Fibroblast of upper back skin (primary cell): ENCODE measurements at places on chromosomes 5 and 9.

DNA sequence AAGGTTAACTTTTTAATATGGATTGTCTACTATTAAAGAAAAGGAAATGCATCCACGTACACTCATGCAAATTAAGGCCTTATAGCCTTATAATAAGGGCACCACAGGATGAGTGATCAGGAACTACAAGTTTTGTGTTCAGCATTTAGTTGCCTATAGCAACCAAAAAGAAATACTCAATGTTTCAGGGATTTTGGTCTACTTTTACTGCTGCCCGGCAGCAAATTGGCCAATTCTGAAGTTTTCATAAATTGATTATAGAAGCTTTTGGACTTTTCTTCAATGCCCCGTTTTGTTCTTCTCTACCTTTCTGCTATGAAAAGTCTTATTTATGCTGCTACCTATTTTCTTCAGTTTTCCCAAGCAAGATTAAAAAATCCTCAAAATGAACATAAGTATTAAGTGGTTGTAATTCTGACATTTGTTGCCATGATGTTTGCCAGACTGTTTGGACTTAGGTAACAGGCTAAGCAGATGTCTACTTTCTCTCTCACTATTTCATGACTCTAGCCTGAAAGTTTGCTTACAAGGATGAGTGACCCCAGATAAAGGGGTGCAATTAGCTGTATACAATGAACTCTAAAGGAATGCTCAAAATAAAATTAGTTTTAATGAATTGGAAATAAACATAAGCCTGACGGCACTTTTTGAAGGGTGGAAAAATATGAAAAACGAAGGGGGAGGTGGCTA lies 391.5 kb upstream of the DAB2 start:
- no peak for DNase-seq

DNA sequence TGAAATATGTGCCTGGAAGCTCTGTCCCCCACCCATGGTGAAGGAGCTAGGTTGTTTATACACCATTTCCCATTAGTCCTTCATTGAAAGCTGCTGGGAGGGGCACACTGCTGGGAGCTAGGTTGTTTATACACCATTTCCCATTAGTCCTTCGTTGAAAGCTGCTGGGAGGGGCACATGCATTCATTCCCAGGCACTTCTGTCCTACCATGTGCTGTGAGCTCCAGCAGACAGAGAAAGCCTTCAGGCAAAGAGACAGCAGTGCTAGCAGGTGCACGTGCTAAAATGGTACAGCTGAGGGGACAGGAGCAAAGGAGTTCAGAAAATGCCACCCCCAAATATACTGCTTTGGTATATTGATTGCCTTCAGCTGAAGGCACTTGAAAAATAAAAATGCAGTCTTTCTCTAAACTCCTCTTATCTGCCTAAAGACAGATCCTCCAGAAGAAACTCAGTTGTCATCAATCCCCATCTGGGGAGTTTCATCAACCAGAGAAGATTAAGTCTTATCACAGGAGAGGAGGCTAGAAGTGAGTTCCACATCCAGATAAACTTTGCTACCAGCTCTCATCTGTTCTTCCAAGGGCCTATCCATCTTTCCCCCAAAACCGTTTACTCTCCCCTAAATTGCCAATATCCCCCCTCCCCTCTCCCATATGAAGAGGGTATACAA lies 27.7 kb upstream of the DAPK1 start:
- DNase-seq = no peak

DNA sequence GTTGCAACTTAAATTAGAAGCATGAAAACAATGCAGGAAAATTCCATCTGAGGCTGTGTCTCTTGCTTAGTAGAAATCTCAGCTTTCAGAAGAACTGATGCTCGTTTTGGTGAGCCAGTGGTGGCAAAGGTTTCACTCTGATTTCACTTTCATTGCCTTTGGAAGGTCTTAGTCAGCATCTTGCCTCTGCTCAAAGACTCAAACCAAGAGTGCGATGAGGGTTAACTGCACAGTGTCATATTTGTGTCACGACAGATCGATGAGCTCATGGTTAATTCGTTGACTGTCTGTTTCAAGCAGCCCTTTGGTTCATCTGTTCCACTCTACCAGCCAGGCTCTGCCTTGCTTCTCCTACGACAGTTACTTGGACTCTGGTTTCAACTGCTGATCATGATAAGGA lies 331.3 kb upstream of the KIF2A start:
- DNase-seq = no peak

DNA sequence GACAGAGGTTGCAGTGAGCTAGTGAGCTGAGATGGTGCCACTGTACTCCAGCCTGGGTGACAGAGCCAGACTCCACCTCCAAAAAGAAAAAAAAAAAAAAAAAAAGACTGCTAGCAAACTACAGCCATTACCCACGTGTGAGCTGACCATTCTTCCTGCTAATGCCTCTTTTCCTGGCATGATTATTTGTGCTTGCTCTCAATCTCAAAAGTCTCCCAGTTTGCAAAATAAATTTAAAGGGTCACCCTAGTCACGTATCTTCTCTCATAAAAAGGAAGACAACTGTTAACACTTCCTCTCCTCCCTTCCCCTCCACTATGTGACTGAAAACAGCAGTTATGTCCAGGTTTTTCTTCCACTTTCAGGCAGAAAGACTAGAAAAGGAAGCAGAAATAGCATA lies 37.2 kb downstream of the TRIM36 start:
- DNase-seq = no peak

GRCh38 chr5:87784879-87785495 lies 372.3 kb upstream of the CCNH start:
- no peak for DNase-seq

- DNase-seq = no peak
Observed at GRCh38 chr5:111072949-111073682, 1.6 kb downstream of the TSLP start.

DNA sequence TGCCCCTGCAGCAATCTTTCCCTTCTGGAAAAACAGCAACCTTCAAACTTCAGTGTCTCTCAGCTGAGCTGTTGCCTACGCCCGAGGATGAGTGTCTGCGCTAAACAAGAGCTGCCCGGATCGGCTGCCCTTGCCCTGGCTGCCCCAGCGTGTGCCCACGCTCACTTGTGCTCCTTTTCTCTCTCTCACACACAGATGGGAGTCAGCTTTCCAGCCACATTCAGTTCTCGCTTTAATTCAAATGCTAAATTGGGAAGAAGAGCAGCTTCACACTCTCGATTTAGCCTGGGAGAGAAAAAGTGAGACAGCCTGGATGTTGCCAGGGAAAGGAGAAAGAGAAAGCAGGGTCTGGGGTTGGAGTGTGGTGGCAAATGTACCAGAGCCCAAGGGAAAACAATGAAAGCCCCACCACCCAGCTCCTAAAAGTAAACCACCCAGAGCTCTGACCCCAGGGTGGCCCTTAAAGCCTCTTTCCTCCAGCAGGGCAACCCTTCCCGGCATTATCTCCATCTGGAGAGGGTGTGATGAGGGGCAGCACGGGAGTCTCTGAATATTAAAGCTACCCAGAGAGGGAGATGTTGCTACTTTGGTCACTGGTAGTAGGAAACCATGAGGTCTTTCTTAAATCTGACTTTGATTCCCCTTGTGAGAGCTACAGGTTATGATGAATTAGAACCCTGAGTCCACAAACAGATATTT lies 9.9 kb upstream of the EGR1 start:
- DNase-seq = no peak

DNA sequence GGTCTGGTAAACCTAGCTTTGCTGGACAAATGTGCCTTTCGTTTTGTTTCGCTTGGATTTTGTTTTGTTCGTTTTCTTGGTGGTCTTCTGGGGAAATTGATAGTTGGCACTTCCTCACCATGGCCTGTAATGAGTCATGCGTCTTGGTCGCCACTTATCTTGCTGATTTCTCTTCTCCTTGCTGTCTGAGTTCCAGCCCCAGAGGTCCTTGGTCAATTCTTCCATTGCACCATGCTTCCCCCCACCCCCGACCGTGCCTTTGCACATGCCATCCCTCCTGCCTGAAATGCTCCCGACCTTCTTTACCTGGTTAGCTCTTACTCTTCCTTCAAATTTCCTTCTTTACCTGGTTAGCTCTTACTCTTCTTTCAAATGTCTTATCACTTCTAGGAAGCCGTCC lies 168.7 kb upstream of the MSX2 start:
- no peak for DNase-seq

DNA sequence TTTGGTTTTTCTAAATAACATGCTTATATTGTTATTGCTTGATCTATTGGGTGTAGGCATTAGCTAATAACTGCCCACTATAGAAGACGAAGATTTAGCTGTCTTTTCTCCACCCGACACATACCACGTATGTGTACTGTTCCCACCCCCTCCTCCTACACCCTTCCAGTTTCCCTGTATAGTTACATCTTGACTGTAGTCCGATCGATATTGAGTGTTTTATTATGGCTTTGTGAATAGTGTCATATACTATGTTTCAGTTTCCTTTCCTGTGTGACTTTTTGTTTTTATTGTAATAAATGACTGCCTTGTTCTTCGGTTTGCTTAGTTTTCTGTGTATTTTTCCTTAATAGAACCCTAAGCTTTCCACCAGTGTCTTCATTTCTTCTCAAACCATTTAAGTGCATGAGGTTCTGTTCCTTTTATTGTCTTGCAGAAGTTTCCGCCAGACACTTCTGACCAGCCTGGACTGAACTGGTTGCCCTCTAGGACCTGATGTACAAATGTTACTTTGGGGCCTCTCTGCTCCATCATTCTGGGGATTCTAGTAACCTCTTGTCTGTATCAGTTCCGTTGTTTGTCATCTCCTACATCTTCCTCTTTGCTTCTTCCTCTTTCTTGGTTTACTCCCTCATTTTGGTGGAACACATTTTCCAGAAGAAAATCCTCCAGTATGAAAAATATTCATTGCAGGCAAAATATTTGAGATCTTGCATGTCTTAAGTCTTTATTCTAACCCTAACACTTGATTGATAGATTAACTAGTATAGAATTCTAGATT lies 61.8 kb downstream of the PRKACG start:
- no peak for DNase-seq

- no peak for DNase-seq
Observed at GRCh38 chr9:109399258-109399767, 78.5 kb upstream of the EPB41L4B start.

GRCh38 chr9:70405808-70406433 lies 8.5 kb downstream of the KLF9 start:
- DNase-seq = peak; percentile 52

DNA sequence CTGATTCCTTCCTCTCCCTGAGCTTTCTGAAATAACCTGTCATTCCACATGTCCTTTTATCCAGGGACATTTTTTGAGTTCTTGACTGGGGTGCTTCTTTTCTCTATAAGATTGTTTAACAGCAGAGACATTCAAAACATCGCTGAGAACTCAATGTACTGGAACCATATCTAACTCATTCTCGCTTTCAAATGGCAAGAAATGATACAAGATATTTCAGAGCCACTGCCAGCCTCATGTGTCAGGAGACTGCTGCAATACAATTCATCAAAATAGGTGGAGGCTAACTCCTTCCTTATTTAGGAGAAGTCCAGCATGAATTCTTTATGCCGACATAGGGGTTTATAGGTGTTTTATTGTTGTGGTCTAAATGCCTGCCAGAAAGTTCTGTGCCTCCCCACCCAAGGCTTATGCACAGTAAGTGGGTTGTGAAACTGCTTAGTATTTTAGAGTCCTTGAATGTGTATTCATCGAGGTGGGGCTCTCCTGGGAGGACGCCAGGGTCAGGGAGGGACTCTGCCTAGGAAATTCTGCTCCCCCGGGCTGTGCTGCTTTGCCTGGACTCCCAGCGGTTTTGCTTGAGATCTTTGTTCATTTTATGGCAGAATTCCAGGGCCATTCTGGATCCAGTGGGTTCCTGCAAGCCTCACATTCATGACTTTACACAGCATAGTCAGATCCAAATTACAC lies 53.9 kb downstream of the ZNF474 start:
- DNase-seq = peak; percentile 93

DNA sequence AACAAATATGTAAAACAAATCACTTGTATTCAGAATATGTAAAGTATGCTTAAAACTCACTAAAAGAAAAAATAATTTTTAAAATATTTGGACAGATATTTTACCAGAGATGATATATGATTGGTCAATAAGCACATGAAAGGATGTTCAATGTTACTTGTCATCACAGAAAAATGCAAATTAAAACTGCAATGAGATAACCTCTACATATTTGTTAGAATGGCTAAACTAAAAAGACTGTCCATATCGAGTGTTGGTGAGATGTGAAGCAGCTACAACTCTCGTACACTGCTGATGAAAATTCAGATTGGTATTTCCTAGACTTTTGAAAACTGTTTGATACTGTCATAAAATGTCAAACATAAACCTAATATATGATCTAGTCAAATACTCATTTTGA lies 685.1 kb downstream of the DTWD2 start:
- DNase-seq = peak; percentile 6

DNA sequence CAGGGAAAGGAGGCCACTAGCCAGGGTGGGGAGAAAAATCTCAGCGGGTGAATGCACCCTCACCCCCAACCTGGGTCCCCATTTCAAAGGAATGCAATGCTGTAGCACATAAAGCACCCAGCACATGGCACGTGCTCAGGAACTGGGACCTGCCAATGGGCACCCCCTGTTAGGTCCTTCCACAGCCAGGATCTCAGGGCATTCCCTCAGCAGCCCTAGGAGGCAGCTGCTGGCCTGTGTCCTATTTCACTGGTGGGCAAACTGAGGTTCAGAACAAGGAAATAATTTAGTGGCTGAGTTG lies 8.8 kb downstream of the DNM1 start:
- no peak for DNase-seq

DNA sequence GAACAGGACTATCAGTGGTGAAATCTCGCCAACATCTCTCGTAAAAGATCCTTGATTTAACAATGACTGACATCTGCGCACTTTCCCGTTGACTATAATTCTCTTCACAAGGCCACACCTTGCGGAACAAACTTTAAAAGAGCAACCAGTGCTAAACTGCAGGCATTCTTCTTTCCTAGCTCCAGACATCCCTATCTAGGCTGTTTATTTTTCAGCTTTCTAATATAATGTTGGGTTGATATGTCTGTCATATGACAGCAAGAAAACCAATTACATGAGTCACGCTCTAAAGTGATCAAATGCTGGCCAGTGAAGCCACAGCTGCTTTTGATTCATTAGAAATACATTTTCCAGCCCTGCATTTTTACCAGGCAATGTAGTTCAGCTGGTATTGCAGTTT lies 162.5 kb downstream of the ELAVL2 start:
- DNase-seq = peak; percentile 68

- DNase-seq = no peak
Observed at GRCh38 chr5:141881886-141882285, 3.7 kb upstream of the PCDH1 start.

DNA sequence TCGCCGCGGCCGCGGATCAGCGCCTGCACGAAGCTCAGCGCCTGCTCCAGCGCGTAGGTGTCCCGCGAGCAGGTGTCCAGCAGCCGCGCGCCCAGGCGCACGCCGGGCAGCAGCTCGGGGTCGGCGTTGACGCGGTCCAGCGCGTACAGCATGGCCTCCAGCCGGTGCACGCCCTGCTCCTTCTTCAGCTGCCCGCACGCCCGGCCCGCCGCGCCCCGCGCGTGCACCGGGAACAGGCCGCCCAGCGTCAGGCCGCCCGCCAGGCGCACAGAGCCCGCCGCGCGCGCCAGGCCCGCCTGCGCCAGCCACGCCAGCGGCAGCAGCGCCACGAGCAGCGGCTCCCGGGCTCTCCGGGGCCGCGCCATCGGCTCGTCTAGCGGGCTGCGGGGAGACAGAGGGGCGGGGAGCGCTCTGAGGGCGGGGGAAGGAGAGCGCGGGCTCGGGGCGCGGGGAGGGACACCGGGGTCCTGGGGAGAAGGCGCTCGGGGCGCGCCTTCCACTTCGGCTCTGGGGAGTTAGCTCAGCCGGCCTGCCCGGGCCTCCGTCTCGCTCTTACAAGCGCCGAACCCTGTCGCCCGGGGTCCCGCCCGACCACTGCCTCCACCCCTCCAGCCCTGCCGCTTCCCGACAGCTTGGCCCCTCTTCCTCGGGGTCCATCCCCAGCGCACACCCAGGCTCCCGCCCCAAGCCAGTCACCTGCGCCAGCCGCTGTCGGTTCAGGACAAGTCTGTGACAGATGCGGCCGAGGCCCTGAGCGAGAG lies at the start of gene GRM6:
GRM6 (minus strand) TSS at position 741 of the 761 bp plus-strand sequence; CDS start at position 365, 376 bp downstream.
- DNase-seq = no peak
